ENCODE measurements at places on chromosomes 3 and 15. TPM values are rescaled to one million over a fixed set of nuclear protein-coding genes. Genes with fewer than 3 reads are reported as not detected.

The ERICH6 gene
- total RNA-seq, result 0.55 TPM

The LOXL1 gene
- total RNA-seq, result 31.9 TPM

The MFGE8 gene
- total RNA-seq, result 421 TPM

The SNTN gene
- total RNA-seq, result not detected

The CYP8B1 gene
- not detected for total RNA-seq

The EPM2AIP1 gene
- 25.4 TPM for total RNA-seq

The MYO5C gene
- total RNA-seq, result 2.9 TPM

The FETUB gene
- total RNA-seq, result not detected

The AGBL1 gene
- total RNA-seq, result not detected

- no peak for DNase-seq
Observed at GRCh38 chr3:54822206-54822605, 105.7 kb downstream of the LRTM1 start.

- DNase-seq, result no peak
Observed at GRCh38 chr15:71512682-71513006, 297.7 kb upstream of the NR2E3 start.

GRCh38 chr3:87336761-87337160, 60.4 kb upstream of the POU1F1 start:
- DNase-seq, result no peak

GRCh38 chr3:14494279-14494972, 45.7 kb downstream of the GRIP2 start:
- no peak for DNase-seq

DNA sequence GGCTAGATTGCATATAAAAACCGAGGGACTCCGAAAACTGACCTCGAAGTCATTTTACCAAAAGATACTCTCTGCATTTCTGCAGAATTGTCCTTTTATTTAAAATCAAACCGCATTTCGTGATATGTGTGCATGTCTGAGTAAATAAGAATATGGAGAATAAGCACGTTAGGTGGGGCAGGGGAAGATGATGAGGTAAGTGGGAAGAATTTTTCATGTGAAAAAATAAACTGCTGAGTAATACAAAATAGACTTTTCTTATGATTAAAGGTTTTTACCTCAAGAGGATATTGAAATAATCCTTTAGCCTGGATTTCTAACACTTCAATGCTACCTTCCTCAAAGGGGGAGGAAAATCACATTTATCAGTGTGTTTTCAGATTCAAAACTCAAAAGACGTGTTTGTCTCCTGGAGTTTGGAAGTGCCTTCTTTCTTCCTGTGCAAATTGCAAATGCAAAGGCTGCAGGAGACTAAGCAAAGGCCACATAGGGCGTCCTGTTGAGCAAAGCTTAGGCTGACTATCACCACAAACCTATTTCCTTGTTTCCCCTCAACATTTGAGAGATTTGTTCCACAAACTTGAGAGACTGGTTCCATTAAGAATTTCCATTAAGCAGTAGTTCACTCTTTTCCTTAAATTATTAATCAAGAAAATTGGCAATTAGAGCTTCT, 813.5 kb downstream of the MCTP2 start:
- no peak for DNase-seq

GRCh38 chr15:62929000-62929357, 113.6 kb upstream of the TPM1 start:
- DNase-seq, result no peak

GRCh38 chr3:119175872-119176756, 2.7 kb downstream of the UPK1B start:
- no peak for DNase-seq

- no peak for DNase-seq
Observed at GRCh38 chr3:97949110-97949485, 23.1 kb downstream of the RIOX2 start.

- DNase-seq, result no peak
Observed at GRCh38 chr3:10242182-10243065, 5.8 kb upstream of the TATDN2 start.

DNA sequence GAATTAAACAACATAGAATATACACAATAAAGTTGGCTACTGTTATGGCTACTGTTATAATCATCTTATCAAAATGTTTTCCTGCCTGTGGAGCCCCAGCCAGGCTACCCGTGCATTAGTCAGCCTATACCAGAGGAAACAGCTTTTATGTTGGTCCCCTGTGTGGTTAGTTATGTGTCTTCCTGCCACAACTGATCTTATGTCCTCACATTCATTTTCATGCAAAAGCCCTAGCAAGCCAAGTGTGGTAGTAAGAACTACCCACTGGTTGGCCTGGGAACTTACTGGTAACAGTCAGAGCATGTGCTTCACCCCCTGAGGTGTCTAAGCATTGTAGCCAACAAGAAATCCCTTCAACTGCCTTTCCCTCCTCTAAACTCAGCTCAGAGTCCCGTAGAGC, 21.8 kb downstream of the MGLL start:
- DNase-seq, result no peak

- DNase-seq, result peak; percentile 33
Observed at GRCh38 chr15:42184296-42184695, 23.8 kb downstream of the VPS39 start.

DNA sequence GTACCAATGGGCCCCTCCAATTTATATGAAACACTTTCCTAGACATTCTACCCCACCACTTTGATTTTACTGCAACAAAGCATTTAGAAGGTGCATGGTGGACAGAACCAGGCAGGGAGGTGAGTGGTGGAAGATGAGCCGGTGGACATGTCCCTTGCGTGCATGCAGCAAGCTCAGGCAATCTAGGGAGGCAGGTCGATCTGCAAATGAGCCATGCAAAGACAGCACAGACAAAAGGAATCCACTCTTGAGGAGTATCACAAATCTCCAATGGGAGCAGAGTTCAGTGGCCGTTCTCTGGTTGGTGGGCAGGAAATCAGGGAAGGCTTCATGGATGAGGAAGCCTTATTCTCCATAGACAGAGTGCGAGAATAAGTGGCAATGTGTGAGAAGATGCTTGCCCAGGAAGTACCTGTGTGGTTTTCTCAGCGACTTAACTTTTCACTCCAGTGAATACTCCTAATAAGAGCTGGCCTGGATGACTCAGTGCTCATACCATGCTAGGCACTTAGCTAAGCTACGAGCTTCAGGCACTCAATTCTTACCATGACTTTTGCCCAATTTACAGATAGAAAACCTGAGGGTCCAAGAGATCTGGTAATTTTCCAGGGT, 152.5 kb downstream of the FOXP1 start:
- DNase-seq, result no peak

GRCh38 chr3:33768578-33769330, 29.7 kb upstream of the PDCD6IP start:
- no peak for DNase-seq

DNA sequence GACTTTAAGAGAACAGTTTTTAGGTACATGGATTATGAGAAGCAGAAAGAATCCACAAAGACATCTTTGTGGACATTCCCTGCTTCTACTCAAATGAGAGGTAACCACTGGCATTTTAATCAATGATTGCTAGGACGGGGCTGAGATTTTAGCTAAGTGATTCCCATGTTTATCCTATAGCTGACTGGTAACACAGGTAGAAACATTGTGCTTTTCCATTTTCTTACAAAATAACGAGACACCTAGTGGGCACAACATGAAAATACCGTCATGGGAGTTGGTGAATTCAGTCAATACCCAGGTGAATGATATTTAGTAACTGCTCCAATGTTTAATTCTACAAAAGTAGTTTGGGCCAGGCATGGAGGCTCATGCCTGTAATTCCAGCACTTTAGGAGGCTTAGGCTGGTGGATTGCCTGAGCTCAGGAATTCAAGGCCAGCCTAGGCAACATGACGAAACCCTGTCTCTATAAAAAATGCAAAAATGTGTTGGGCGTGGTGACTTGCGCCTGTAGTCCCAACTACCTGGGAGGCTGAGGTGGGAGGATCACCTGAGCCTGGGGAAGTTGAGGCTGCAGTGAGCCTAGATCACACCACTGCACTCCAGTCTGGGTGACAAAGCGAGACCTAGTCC, 37.2 kb upstream of the DENND4A start:
- no peak for DNase-seq

GRCh38 chr3:131218196-131218595, 163.4 kb upstream of the NUDT16 start:
- no peak for DNase-seq

DNA sequence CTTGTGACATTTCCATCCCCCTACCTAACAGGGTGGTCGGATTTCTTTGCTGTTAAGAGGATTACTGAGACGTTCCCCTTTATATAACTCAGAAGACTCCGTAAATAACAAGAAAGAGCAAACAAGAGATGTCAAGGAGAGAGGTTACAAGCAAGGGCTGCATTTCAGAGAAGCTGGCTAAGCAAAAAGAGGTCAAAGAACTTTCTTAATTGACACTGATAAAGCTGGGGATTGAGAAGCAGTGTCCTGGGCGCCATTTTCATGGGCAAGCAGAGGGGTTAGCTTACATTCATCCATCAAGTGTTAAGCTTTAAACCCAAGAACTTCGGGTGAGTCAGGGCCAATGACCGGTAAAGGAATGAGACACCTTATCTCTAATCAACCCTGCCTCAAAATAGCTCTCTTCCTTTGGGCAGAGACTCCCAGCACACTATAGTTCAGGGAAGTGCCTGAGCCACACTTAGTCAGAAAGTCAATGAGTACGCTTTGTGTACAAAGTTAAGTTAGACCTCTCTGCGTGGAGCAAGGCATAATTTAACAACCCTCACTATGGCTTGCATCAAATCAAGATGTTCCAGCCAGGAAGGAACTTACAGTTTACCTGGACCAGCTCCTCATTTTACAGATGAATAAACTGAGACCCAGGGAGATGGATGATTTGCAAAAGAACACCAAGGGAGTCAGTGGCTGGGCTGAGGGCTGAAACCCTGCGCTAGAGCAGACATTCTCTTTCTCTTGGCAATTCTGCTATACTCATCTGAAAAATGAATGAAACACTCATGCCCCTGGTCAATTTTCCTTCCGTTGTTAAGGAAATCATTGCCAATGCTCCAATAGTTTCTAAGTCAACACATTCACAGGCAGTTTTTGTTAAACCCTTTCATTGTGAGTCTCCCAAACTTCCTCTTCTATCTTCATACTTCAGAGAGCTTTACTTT, 44.6 kb downstream of the CCNL1 start:
- no peak for DNase-seq

GRCh38 chr3:136277634-136278033, 27.5 kb downstream of the PCCB start:
- no peak for DNase-seq

GRCh38 chr3:73530022-73530396, 94.7 kb downstream of the PDZRN3 start:
- DNase-seq, result no peak

DNA sequence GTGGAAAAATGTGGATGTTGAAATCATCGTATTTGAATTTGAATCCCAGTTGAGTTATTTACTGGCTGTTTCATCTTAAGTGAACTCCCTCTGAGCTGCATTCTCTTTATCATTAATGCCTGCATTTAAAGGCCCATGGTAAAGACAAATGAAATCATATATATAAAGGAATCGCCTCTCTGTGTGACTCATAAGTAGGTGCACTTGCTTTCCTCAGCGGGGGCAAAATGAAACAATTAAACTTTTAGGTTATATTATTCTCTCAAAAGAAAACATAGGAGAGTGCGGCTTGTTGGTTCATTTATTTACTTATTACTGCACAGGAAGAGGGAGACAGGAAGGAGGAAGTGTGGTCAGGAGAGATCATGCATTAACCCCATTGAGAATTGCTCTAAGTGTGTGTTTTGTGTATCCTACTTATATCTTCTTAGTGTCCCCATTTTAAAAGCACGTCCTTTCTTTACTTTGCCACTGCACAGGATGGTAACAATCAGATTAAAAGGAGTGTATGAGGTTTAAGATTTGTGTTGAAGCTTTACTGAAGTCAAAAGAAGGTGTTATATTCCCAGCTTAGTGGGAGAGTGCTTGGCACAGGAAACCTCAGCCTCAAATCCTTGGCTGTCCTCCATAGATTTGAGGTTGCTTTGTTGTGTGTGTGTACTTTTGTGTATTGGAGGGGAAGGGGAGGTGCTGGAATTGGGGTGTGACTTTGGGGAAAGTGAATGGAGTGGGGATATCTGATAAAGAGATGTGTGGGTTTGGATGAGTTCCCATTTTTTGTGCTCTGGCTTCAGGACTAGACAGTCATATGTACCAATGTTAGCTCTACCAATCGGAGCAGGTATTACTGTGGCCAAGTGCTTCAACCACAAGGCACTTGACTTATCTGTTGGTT, 595.8 kb upstream of the NR2F2 start:
- no peak for DNase-seq

- DNase-seq, result no peak
Observed at GRCh38 chr3:127979473-127979872, 64.4 kb downstream of the KBTBD12 start.

- DNase-seq, result no peak
Observed at GRCh38 chr15:100879061-100879463, 569 bp upstream of the ALDH1A3 start.

DNA sequence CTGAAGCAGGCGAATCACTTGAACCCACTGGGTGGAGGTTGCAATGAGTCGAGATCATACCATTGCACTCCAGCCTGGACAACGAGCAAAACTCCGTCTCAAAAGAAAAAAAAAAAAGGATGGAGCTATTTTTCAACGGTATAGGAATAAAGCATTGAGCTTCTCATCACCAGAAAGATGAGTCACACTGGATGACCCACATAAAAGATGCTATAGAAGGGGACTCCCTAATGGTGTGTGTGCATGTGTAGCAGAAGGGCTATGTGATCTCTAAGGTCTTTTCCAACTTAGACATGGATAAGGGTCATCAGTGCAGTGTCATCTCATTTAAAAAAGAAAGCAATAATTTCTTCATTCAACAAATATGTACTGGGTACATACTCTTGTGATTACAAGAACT, 476.0 kb downstream of the MFSD1 start:
- no peak for DNase-seq

DNA sequence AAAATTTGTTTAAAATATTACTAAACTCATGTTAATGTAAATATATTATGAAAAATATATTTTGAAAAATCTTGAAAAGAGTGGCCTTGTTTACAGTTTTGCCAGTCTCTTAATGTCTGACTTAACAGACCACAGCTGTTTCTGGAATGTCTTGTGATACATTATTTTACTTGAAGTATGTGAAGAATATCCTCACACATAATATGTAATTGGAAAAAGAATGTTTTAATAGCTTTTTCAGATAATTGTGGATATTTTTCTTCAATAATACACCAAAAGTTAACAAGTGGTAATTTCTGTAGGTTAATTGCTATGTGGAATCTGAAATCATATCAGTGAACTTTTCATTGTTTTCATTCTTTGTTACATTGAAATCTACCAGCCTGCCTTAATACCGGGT, 101.3 kb downstream of the UBE2E2 start:
- no peak for DNase-seq

DNA sequence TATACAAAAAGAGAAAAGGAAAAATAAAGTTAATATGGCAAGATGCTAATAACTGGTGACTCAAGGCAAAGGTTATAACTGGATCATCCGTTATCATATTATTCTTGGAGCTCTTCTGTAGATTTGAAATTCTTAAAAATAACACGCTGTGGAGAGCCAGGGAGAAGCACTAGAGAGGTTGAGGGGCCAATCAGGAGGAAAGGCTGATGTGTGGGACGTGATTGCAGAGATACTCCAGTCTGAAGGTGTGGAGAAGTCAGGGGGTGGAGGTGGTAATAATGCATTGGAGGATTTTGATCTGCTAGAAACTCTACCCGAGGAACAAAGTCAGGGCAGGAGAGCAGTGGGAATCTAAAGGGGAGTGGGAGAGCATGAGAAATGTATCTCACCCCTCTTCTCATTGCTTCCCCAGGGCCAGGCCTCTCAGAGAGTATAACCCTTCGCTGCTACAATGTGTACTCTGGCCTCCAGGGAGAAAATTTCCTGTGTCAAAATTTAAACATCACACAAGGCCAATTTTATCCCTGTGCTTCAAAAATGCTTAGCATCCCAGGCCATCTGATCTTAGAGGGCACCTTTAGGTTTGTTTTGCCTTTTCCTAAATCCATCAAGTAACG, 211.5 kb upstream of the SEMA6D start:
- no peak for DNase-seq
